GOT3 (cell line): ENCODE measurements at places on chromosomes 16 and 17.

- no peak for DNase-seq
These were observed 161.1 kb upstream of the CACNG5 start for GRCh38 chr17:66673668-66674276.

GRCh38 chr17:9279893-9280292, 258.6 kb downstream of the NTN1 start:
- no peak for DNase-seq

- DNase-seq, result no peak
These were observed 208.7 kb downstream of the MAP2K4 start for GRCh38 chr17:12229335-12229734.

- DNase-seq, result no peak
These were observed 1070.0 kb downstream of the CDH11 start for GRCh38 chr16:64051824-64052223.

DNA sequence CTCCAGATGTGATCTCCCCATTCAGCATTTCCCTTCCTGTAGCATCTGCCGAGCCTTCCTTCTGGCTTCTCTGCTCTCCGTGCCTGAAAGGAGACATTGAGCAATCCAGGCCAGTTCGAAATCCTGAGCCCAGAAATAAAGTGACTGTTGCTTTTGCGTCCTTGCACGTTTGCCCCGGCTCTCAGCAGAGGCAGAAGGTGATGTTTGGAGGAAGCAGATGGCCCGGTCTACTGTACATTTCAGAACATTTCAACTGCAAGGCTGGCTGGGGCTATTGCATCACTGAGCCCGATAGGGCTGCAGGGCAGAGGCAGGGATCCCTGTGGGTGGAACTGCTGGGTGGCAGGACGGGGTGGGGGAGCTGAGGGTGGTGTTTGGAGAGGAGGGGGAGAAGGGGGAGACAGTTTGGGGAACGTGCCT, 29.4 kb downstream of the IRF8 start:
- DNase-seq, result no peak

- no peak for DNase-seq
These were observed 78.5 kb downstream of the MRC2 start for GRCh38 chr17:62705778-62706597.

- no peak for DNase-seq
These were observed 11.1 kb upstream of the CLEC18A start for GRCh38 chr16:69939821-69940585.

DNA sequence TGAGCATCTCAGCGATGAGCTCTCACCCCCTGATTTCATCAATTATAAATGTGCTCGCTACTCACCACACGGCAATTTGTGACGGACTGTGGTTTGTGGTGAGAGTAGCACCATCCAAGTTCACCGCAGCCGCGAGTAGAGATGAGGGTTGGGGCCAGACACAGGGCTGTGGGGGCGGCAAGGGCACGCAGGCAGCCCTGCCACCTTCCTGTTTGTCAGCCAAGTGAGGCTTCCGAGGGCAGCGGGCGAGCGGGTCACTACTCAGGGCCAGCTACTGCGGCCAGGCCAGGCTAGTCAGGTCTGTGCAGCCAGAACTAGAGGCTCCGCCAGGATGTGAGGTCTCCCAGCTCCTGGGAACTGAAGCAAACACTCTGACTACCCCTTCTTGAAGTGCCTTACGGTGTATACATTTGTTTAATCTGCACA, 39.6 kb upstream of the MEOX1 start:
- DNase-seq, result peak; percentile 33

- DNase-seq, result no peak
These were observed 4.7 kb upstream of the IGSF6 start for GRCh38 chr16:21656795-21657768.

DNA sequence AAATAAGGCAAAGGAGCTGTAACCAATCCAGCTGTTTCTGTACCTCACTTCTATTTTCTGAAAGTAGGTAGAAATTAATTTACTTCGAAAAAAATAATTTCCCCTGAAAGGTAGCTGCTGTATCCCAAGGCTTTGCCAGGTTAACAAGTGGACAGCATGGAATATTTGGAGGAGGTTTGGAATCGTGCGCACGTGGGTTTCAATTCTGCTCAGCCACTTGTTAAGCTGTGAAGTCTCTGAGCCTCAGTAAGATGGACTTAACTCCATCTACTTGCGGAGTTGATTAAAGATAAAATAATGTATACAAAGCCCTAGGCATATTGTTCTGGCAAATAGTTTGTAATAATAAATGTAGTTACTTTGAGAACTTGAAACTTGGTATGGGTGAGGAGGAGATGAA, 57.4 kb upstream of the LGALS9 start:
- no peak for DNase-seq

DNA sequence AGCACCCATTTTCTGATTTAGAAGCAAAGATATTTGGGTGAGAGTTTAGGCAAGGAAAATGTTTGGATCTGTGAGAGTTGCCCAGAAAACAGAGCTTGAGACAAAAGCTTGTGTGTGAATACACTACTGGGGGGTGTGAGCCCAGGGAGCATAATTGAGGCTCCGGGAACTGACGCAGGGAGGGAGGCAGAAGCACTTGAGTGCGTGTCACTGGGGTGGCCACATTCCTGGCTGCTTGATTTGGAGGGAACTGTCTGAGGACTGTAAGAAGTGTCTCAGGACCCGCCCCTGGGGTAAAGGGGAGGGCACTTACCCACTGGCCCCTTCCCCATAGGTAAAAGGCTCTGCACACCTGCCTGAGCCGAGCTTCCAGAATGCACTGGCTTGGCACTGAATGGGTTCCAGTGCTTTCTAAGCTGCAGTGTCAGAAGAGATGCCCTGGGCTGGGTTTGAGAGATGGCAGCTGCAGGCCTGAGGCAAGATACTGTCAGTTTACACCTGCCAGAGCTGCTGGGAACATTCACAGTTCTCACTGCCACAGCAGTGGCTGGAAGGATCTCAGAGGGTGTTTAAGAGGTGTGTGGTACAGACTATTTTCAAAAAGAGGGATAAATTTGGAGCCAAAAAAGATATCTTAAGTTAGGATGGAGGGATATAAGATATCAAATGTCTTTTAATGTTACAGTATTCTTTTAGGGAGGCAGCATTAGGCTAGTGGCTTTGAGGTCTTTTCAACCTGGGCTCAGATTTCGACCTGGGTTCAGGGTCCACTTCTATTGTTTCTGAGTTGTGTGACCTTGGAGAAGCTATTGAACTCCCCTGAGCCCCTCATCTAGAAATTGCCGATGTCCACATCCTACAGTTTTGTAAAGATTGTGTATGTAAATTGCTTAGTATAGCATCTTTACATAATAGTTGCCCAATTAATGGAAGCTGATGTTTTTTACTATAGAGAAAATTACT, 6.9 kb upstream of the TEX2 start:
- DNase-seq, result no peak

DNA sequence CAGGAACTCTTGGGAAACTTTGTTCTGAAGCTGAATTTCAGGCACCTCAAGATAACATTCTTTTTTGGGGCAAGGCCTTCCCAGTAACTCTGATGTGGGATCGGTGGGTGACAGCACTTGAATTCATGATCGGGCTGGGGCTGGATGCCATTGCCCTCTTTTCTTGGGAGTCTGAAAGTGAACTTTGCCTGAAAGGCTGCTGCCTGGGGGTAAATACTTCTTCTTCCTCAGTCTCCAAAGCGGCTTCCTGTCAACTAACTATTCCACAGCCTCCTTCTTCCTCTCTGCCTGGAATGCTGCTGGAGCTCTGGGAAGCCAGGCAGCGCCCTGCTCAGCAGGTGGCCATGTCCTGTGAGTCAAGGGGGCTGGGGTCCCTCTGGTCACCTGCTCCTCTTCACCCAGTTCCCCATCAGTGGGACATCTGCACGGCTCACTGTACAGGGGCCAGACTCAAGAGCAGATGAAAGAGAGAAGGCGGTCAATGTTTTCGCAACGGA, 79.5 kb downstream of the WIPI1 start:
- no peak for DNase-seq

GRCh38 chr17:64223931-64224629, 39.0 kb downstream of the TEX2 start:
- DNase-seq, result no peak

GRCh38 chr16:88941913-88942909, 34.8 kb downstream of the CBFA2T3 start:
- DNase-seq, result no peak
